ENCODE measurements at places on chromosomes 4 and X. TPM values are rescaled to one million over a fixed set of nuclear protein-coding genes. Genes with fewer than 3 reads are reported as not detected.

The MAGEA11 gene
- not detected for total RNA-seq

The CLNK gene
- total RNA-seq: not detected

The LRP2BP gene
- 1.6 TPM for total RNA-seq

The SOX3 gene
- total RNA-seq: not detected

The ARSJ gene
- 3.1 TPM for total RNA-seq

The RBM47 gene
- total RNA-seq: 37.8 TPM

DNA sequence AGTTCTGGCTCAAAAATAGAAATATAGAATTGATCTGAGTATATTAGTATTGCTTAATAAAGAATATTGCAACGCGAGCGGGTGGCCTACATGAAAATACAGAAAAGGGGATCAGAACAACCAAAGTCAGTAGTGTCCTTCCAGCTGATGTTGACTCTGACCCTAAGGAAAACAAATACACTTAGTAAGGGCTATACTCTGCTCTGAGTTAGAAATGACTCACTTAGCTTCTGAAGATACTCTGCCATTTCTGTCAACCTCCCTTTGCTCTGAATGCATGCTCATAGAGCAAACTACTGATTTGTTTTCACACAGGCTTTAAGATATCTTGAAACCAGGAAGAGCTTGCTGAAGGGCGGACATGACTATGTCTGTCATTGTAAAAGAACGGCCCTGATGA lies 22.6 kb upstream of the NMU start:
- H3K4me3 ChIP-seq: no peak overlapping the region
- no peaks in the 10 kb centered on the region for H3K4me1 ChIP-seq
- H3K27ac ChIP-seq: no peak overlapping the region
- no peak for DNase-seq

DNA sequence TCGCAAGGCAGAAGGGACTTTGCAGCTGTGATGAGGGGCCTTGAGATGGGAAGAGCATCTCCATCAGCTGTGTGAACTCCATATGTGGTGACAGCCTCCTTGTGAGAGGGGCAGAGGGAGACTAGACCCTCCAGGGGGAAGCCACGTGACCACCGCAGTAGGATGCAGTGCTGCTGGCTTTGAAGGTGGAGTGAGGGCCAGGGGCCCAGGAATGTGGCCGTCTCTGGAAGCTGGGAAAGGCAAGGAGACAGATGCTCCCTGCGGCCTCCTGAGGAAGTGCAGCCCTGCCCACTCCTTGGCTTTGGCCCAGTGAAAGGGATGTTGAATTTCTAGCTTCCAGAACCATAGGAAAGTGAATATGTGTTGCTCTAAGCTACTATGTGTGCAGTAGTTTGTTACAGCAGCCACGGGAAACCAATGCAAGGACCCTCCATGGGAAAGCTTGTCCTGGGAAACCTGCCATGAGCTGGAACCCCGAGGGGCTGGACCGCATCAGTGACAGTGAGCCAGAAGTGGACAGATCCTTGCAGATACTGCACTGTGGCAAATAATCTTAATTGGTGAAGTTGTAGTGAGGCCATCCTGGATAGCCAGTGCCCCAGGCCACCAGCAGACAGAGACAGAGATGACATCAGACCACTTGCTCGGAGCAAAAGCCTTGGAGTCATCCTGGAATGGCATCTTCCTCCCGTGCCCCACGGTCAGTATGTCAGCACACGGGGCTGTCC lies 35.4 kb upstream of the SORCS2 start:
- H3K4me3 ChIP-seq: no peak overlapping the region
- DNase-seq: no peak
- peak overlapping the region; percentile 11 for H3K27ac ChIP-seq
- no peaks in the 10 kb centered on the region for H3K27me3 ChIP-seq
- H3K4me1 ChIP-seq: peaks cover 21% of the 10 kb centered on the region

- H3K27ac ChIP-seq: peak overlapping the region; percentile 95
- H3K27me3 ChIP-seq: peaks cover 18% of the 10 kb centered on the region
- H3K4me1 ChIP-seq: peaks cover 45% of the 10 kb centered on the region
Measured at GRCh38 chr4:57110640-57111511, 691 bp upstream of the IGFBP7 start.

GRCh38 chr4:160848489-160848888 lies 1315.3 kb downstream of the FSTL5 start:
- no peak for DNase-seq
- no peaks in the 10 kb centered on the region for H3K36me3 ChIP-seq
- peaks cover 18% of the 10 kb centered on the region for H3K4me1 ChIP-seq

GRCh38 chrX:50814701-50815100 lies 707 bp upstream of the SHROOM4 start:
- H3K36me3 ChIP-seq: no peaks in the 10 kb centered on the region
- peak overlapping the region; percentile 94 for H3K27ac ChIP-seq
- no peaks in the 10 kb centered on the region for H3K27me3 ChIP-seq

- no peak overlapping the region for H3K4me3 ChIP-seq
- H3K4me1 ChIP-seq: peaks cover 20% of the 10 kb centered on the region
- H3K36me3 ChIP-seq: no peaks in the 10 kb centered on the region
- no peak for DNase-seq
- peaks cover 69% of the 10 kb centered on the region for H3K27me3 ChIP-seq
Measured at GRCh38 chr4:185914583-185915199, 102.7 kb upstream of the SORBS2 start.

- H3K27ac ChIP-seq: no peak overlapping the region
- H3K4me3 ChIP-seq: no peak overlapping the region
- H3K36me3 ChIP-seq: no peaks in the 10 kb centered on the region
- no peak for DNase-seq
- no peaks in the 10 kb centered on the region for H3K27me3 ChIP-seq
Measured at GRCh38 chr4:106595906-106596305, 227.3 kb upstream of the GIMD1 start.

DNA sequence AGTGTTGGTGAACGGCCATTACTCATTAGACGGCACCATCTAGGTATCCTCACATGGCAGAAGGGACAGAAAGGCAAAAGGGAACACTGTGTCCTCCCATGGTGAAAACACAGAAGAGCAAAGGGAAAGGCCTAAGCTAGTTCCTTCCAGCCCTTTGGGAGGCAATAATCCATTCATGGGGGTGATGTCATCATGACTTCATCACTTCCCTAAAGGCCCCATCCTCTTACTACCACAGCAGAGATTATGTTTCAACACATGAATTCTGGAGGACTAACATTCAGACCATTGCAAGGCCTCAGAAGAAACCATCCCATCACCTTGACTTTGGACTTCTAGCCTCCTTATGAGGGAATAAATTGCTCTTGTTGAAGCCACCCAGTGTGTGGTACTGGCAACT lies 238.2 kb downstream of the MGST2 start:
- H3K27ac ChIP-seq: no peak overlapping the region
- H3K27me3 ChIP-seq: no peaks in the 10 kb centered on the region
- H3K4me1 ChIP-seq: peaks cover 52% of the 10 kb centered on the region
- DNase-seq: no peak
- no peak overlapping the region for H3K4me3 ChIP-seq

DNA sequence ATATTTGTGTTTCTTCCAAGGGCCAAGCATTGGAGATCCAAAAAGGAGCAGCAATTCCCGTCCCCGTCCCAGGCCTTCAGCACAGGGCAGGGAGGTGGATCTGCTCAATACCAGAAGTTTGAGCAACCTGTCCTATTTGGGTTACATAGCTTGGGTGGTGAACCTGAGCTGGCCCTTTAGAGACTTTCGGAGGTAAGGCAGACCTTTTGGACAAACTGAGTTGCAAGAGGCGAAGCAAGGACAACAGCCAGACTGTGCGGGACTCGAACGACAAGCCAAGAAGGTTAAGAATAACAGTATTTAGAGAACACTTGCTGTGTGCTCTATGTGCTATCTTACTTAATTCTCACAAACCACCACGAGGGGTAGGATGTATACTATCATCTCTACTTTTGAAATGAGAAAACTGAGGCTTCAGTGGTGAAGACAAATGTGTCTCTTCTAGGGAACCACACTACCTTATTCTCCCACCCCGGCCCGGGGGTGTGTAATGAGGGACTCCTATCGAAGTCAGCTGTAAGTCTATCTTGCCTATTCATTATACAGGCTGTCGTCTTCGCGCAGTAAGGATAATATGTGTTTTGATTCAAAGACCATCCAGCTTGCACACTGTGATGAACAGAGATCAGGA lies 1.3 kb downstream of the NOP14 start:
- peaks cover 32% of the 10 kb centered on the region for H3K4me1 ChIP-seq
- H3K4me3 ChIP-seq: peak overlapping the region; percentile 92
- peak overlapping the region; percentile 96 for H3K27ac ChIP-seq
- H3K36me3 ChIP-seq: no peaks in the 10 kb centered on the region

DNA sequence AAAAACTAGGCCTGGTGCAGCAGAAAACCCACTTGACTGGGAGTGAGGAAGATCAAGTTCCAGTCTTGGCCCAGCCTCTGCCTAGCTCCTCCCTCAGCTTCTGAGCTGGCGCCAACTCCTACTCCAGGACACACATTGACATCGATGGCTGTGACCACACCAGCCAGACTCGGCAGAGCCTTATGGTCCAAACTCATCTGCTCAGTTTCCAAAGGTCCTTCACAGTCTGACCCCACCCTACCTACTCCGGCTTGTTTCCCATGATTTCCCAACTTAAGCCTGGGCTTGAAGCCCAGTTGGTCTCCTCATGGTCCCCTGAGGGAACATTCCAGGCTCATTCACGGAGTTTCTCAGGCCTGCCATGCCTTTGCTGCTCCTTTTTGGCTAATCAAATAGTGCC lies 10.1 kb downstream of the ELF4 start:
- H3K27ac ChIP-seq: no peak overlapping the region
- peaks cover 1% of the 10 kb centered on the region for H3K36me3 ChIP-seq
- H3K4me1 ChIP-seq: peaks cover 11% of the 10 kb centered on the region
- no peaks in the 10 kb centered on the region for H3K27me3 ChIP-seq
- no peak overlapping the region for H3K4me3 ChIP-seq

GRCh38 chrX:46837558-46838485 lies 979 bp downstream of the RP2 start:
- no peak for DNase-seq
- H3K4me1 ChIP-seq: peaks cover 19% of the 10 kb centered on the region

- no peaks in the 10 kb centered on the region for H3K36me3 ChIP-seq
- H3K27me3 ChIP-seq: peaks cover 78% of the 10 kb centered on the region
- no peak for DNase-seq
- H3K27ac ChIP-seq: no peak overlapping the region
Measured at GRCh38 chr4:46387956-46388355, 2.0 kb downstream of the GABRA2 start.

Data from mesothelial cell of epicardium (in vitro differentiated cells).